ENCODE measurements at places on chromosomes 2 and 18.

DNA sequence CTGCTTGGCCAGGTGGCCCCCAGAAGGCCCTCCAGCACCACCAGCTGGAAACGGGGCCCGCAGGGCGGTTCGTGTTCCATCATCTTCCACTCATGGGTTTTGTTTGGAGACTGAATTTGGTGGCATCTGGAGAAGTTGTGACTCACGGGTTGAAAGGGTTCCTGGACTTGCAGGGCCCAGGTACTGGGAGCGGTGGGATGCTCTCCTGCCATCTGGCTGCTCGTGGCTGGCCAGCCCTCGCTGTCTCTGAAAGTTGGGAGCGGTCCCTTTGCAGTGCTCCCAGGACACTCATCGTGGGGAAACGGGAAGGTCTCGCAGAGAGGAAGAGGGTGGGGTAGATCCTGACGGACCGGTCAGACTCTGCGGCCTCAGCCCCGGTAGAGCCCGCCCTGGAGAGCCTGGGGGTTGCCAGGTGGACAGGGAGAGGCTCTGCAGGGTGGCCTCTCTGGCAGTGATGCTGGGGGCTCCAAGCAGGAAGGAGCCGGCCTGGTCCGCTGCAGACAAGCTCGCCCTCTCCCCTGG lies 47.5 kb downstream of the TWIST2 start:
- no peak for DNase-seq

GRCh38 chr2:216298719-216299495 lies 73.4 kb downstream of the MARCHF4 start:
- no peak for DNase-seq

- DNase-seq, result no peak
Measured at GRCh38 chr2:195457873-195458272, 199.2 kb upstream of the SLC39A10 start.

- DNase-seq, result no peak
Measured at GRCh38 chr18:35137632-35138031, 96.4 kb downstream of the MAPRE2 start.

DNA sequence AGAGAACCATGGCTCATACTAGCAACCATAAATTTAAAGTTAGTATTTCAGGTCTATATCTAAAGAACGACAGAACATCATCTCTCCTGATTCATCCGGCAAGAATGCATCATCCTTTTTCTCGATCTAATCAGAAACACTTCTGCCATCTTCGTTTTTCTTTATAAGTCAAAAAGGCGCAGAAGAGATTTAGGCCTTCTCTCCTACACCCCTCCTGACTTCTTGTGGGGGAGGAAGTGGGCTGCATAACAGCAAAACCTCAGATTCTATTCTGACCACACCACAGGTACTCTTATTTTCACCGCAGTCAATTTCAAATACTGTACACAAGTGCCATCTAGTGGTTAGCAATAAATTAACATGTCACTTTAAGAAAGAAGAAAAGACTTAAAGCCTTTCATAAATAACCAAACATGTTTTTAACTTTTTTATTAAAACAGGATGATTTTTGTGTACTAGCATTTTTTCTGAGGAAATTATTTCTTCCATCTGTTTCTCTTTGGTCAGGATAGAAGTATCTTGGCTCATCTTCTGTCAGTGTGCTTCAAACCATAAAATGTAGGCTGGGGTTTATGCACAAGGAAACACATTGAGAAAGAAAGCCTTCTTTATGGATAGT lies 48.4 kb upstream of the PIK3C3 start:
- peak; percentile 58 for DNase-seq

DNA sequence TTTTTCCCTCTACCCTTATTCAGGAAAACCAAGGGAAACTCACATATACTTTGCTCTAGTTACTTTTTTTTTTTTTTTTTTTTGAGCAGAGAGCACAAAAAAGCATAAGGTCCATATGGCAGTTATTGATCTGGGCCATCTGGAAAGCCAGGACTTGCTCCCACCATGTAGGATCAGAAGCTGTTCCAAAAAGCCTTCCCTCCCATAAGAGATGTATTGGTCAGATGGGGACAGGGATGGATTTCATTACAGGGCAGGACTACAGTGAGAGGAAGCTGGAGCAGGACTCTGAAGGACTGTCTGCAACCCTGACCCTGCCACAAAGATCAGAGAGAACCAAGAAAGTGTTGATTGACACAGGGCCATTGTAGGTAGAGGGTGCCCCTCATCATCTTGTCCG lies 57.3 kb downstream of the NRP2 start:
- no peak for DNase-seq

DNA sequence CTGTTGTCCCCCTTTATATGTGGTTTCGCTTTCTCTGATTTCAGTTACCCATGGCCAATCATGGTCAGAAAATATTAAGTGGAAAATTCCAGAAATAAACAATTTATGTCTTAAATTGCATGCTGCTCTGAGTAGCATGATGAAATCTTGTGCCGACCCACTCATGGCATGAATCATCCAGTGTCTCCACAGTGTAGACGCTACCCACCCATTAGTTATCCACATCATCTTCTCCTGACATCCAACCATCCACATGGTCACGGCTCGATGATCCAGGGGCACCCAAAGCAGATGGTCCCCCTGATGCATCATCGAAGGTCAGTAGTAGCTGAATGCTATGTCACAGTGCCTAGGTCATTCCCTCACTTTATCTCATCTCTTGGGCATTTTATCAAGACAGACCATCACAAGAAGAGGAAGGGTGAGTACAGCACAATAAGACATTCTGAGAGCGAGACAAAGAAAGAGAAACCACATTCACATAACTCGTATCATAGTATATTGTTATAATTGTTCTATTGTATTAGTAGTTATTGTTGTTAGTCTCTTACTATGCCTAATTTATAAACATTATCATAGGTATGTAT lies 44.1 kb upstream of the ACKR3 start:
- no peak for DNase-seq

DNA sequence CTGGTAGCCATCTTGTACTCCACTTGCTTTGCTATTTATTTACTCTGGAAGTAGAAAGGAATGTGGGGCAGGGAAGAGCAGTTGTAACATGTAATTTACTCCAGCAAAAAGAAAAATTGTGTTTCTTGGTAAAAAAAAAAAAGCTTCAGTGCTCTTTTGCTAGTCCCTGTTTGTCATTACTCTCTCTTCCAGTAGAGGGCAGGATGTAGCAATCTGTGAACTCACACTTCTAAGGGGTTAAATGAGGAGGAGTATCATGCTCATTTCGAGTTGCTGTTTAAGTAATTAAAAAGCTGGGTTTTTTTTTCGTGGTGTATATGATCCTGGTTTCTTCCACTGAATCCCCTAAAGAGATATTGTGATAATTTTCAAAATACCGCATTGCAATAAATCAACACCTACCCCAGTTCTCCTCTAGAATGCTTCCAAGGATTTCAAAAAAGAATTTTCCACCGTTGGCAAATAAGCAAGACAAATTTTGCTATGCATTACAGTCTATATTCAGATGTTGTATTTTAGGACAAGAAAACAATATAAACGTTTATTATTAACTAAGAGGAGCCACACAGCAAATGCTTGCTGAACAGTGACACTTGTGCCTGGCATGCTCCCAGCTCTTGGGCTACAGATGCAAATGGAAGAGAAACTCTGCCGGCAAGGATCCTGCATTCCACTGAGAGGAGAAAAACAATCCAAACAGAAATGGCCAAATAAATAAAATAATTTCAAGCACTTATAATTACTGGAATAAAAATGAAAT lies 261.6 kb downstream of the ASXL3 start:
- peak; percentile 59 for DNase-seq

DNA sequence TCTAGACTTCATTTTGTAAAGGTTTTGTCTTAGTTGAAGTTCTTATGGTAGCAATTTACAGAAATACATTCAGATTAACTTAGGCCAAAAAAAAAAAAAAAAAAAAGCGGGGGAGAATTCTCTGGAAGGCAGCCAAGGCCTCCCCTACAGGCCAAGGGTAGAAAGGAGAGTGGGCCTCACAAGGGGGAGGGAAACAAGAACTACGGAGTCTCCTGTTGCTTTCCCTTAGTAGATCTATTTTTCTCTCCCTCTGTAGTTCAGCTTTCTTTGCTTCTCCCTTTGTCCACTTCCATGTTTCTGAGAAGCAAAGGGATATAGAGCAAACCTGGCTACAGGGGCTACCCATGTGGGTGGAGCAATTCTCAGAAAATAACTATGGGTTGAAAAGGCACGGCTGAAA lies 2.4 kb upstream of the STK11IP start:
- DNase-seq, result no peak

- DNase-seq, result no peak
Measured at GRCh38 chr2:7012141-7012764, 95.0 kb downstream of the RNF144A start.

All from iPS-NIHi11 (cell line).